ENCODE measurements at places on chromosomes 2 and 18.

DNA sequence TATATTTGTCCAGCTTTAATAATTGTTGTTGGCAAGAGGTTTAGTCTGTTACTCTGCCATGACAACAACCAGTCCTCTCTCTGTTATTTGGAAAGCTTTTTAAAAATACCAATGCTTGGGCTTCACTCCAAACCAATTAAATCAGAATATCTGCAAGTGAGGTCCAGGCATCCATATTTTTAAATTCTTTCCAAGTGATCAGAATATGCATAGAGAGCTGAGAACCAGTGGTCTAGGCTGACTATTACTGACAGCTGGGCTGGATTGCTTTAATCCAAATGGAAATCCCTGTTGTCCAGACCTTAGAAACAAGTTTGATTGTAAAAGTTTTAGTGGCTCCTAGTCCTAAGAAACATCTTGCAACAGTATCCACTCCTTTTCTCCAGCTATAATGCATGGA lies 1059.7 kb upstream of the ACVR2A start:
- no peak for DNase-seq

- no peak for DNase-seq
Observed at GRCh38 chr18:65934874-65935273, 184.1 kb downstream of the CDH7 start.

DNA sequence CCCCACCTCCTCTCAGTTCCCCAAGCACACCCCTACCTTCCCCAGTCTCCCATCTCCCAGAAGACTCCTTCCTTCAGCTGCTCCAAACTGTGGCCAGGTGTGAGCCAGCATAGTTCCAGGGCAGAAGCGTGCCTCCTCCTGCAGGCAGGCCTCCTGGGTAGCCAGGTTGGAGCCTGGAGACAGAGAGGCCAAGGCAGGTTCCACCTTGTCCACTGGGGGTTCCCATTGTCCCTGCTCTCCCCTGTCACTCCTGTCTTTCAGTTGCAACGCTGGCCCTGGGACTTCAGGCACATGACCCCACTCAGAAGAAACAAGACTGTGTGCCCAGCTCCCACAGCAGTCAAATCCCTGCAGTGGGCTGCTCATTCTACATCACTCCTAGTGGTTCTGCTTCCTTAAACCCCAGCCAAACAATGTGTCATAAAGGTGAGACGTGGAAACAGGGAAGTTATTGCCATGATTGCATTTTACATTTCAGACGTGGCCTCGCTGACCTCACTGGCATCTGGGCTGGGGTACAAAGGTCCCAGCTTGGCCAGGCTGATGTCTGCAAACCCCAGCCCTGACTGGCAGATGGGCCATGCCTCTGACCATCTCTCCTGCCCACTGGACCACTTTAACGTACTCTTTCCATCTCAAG lies 96.5 kb upstream of the BOD1L2 start:
- DNase-seq = no peak

DNA sequence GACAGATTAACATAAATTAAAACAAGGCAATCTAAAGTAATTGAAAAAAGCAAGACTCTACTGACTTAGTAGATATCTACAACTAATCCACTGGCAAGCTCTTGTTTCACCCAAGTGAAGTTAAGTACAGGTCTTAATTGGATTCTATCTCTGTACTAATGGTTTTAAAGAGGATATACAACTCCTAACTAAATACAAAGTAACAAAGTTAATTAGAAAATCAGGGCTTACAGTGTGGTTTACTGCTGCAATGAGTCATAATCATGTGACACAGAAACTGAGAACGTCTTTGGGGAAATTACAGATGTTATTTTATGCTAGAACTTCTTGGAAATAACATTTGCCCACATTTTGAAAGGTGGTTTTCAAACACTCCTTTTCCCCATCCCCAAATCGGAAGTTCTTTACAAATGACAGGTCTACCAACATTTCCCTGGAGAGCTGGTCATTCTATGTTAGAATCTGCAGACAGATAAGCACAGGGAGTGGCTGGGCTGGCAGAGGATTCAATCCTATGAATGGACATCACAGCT lies 245.3 kb downstream of the STK39 start:
- no peak for DNase-seq

DNA sequence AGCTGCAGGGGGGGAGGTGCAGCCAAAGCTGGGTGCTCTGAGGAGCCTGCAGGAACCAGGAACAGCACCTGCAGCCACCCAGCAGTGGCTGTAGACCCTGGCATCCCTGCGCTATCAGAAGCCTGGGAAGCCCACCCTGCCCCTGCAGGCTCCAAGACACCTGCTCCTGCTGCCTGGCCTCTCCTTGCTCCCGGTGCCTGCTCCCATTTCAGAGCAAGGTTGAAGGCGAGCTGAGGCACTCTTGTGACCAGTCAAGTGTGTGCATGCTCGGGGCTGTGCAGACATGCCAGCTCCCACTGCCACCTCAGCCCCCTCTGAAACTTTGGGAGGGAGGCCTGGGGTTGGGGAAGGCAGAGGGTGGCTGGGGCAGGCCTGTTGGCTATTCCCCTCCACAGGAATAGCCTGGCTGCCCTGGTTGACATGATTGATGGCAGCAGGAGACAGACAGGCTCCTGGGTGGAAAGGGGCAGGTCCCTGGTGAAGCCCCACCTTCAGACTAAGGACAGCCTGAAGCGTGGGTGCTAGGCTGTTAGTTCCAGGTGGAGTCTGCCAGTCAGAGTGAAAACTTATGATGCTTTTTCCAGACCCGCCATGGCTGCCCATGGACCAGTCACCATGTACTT lies 151.4 kb downstream of the MBD5 start:
- DNase-seq = no peak

Measured in H54 (cell line).